ENCODE measurements at places on chromosomes 6 and 20.

DNA sequence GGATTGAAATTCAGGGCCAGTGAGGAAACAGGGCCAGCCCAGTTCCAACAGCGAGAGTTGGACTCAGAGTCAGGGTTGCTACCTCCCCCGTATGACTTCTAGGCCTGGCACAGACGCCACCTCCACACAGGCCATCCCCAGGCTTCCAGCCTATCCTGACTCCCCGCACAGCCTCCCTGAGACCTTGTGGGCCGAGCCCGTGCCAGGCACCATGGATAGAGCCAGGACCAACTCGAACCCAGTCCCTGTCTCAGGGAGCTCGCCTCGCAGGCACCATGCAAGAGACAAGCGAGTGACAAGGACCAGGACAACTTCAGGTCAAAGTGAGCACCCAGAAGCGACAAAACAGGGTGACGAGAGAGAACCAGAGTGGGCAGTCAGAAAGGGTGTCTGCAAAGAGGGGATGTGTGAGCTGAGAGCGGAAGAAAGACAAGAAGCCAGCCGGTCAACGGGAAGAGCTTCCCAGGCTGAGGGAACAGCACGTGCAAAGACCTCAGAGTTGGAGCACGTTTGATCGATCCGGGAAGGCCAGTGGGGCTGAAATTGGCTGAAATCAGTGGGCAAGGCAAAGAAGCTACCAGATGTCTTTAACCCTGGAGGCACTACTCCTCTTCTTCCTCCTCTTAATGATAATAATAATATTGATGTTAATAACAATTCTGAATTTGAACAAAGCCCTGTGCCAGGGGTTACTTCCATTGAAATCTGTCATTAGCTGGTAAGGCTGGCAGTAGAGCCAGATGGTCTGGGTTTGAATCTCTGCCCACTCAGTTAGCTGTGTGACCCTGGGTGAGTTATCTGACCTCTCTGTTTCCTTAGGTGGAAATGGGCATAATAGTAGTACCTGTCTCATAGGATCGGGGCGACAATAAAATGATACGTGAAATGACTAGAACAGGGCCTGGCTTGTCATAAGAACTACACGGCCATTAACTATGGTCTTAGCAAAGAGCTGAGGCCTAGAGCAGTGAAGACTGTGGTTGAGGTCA, 45.0 kb downstream of the KIAA1755 start:
- no peak for DNase-seq

DNA sequence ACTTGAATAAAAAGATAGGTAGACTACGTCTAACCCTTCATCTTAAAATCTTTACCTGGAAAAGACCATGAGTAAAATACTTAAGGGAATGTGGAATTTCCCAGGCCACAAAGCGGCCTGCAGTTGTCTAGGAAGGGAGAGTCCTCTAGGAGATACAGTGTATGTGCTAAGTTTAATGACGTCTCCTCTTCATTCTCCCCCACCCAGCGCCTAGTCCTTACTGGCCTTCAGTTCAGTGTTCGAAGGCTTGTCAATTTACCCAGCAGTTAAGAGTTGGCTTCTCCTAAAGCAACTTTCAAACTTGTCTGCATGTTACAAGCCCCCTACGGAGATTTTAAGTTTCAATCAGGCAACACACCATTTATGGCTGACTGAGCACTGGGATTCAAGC, 35.2 kb downstream of the HFE start:
- DNase-seq, result no peak

GRCh38 chr20:52076164-52076563, 115.4 kb downstream of the ZFP64 start:
- no peak for DNase-seq

GRCh38 chr6:37433657-37434271, 743 bp downstream of the CMTR1 start:
- peak; percentile 23 for DNase-seq

GRCh38 chr20:25706793-25707192, 10.1 kb upstream of the ZNF337 start:
- DNase-seq, result no peak

GRCh38 chr20:54290636-54291035, 82.7 kb downstream of the PFDN4 start:
- DNase-seq, result no peak

All from urothelium cell line (cell line).